ENCODE measurements at places on chromosomes 5 and 9. TPM values are rescaled to one million over a fixed set of nuclear protein-coding genes. Genes with fewer than 3 reads are reported as not detected.

IL4 gene
- total RNA-seq = not detected

CYLC2 gene
- not detected for total RNA-seq

PRUNE2 gene
- total RNA-seq = 1.4 TPM

BTNL8 gene
- not detected for total RNA-seq

CORO2A gene
- 2.2 TPM for total RNA-seq

CSF1R gene
- 0.36 TPM for total RNA-seq

FOXD4 gene
- total RNA-seq = not detected

PLAC8L1 gene
- not detected for total RNA-seq
